ENCODE measurements at places on chromosomes 2 and 18.

DNA sequence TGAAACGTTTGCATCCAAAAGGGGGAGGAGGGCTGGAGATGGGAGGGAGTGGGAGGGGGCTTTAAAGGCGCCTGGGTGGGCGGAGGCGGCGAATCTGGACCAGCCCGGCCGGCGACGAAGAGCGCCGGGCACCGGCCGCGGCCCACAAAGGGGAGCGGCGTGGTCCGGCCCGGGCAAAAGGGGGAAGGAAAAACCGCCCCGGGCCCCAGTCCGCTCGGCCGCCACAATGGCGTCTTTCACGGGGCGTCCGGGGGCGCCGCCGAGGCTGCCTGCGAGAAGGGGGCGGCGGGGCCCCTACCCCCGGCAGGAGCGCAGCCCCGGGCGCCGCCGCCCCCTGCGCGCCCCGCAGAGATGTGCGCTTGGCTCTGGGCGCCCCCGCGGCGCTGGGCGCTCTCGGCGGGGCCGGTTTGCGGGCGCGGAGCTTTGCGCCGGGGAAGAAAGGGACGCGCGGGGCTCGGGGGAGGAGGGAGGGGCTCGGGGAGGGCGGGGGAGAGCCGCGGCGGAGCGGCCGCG, 108.1 kb upstream of the KCTD1 start:
- DNase-seq = no peak

GRCh38 chr18:8367217-8367988, 241.8 kb upstream of the RAB12 start:
- DNase-seq = no peak

DNA sequence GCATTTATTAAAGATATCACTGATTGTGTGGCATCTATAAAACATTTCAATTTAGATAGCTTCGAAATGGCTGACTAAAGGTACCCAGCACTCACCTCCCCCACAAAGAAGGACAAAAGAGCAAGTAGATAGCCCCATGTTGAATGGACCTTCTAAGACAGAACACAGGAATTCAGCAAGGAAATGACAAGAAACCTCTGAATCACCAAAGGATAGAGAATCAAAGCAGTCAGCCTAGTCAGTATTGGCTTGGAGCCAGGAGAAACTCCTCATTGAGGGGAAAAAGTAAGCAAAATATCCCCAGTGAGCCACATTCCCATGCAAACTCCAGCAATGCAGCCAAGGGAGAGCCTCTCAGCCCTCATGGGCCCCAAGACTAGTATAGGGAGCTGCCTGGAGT, 113.7 kb downstream of the BARD1 start:
- DNase-seq = no peak

GRCh38 chr2:55771612-55772011, 78.0 kb upstream of the PNPT1 start:
- DNase-seq = no peak

- no peak for DNase-seq
Measured at GRCh38 chr2:102027036-102027980, 35.5 kb downstream of the IL1R2 start.

DNA sequence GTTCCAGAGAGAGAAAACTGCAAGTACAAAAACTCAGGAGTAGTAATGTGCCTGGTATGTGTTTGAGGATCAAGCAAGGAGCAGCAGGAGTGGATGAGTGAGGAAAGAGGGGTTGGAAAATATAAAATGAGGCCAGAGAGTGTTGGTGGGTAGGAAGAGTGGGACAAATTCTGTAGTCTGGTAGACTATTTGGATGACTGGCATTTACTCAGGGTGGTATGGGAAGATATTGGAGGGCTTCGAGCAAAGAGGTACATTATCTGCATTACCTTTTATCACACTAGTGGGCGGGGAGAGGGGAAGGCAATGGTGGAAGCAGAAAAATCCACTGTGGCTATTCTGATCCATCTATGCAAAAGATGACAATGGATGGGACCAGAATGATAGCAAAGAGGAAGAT, 381.7 kb upstream of the VWC2L start:
- DNase-seq = no peak

Measured in CD4-positive, alpha-beta T cell treated with Interleukin-15 for 4 hours (primary cell).